ENCODE measurements at places on chromosomes 7 and 10. TPM values are rescaled to one million over a fixed set of nuclear protein-coding genes. Genes with fewer than 3 reads are reported as not detected.
A peak's percentile ranks its signal among the peaks of the same experiment; 100 is the strongest.

Gene TAC1
- total RNA-seq = 0.32 TPM

DNA sequence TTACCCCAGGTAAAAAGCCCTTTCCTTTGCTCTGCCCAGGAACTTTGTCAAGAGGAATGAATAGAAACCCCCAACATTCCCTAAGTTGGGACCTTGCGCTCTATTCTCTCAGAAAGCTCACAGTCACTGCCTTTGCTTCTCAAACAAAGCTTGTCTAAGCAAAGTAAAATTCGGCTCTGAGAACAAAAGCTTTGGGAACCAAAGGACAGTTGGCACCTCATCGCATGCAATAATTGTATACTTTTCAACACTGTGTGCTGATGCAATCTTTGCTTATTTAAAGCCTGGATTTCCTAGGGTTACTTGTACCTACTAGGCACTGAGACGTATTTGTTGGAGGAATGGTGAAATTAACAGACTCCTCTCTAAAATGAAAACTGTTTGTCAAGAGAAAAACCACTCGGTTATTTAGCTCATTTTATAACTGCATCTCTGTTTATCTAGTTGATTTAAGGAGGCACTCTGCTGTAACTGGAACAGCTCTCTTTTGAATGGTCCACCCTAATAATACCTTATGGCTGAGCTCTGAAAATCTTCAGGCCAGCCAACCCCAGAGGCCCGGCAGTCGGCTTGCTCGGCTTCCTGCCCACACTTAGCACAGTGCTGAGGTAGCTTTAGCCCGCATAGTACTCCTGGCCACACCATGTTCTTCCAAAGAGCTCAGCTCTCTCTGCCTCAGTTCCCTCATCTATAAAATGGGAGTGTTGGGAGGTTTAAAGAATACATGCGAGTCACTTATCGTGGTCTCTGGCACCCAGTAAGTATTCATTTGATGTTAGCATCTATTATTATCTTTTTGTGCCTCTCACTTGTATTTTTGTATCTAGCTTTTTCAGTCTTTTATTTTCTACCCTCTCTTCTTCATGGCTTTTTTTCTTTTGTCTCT lies 80.2 kb upstream of the PRR15 start:
- H3K27me3 ChIP-seq = no peaks in the 10 kb centered on the region
- no peaks in the 10 kb centered on the region for H3K36me3 ChIP-seq
- no peak overlapping the region for H3K4me3 ChIP-seq
- no peak for DNase-seq
- H3K27ac ChIP-seq = peak overlapping the region; percentile 4

Gene NEURL1
- 0.16 TPM for total RNA-seq

Gene HOXA10
- 21.1 TPM for total RNA-seq

GRCh38 chr7:13982940-13983677 lies 6.4 kb downstream of the ETV1 start:
- no peaks in the 10 kb centered on the region for H3K4me1 ChIP-seq
- H3K4me3 ChIP-seq = peak overlapping the region; percentile 4
- H3K27ac ChIP-seq = peak overlapping the region; percentile 28
- DNase-seq = no peak
- no peaks in the 10 kb centered on the region for H3K36me3 ChIP-seq
- H3K27me3 ChIP-seq = no peaks in the 10 kb centered on the region

Gene EPHA1
- not detected for total RNA-seq

- no peaks in the 10 kb centered on the region for H3K36me3 ChIP-seq
- no peaks in the 10 kb centered on the region for H3K27me3 ChIP-seq
These were observed 95.0 kb upstream of the POM121L12 start for GRCh38 chr7:52940481-52940880.

- no peak overlapping the region for H3K27ac ChIP-seq
- H3K36me3 ChIP-seq = no peaks in the 10 kb centered on the region
- no peaks in the 10 kb centered on the region for H3K27me3 ChIP-seq
- H3K4me3 ChIP-seq = no peak overlapping the region
- DNase-seq = no peak
These were observed 26.1 kb downstream of the OGDHL start for GRCh38 chr10:49735848-49736563.

GRCh38 chr7:44068054-44068453 lies 2.7 kb upstream of the PGAM2 start:
- no peak overlapping the region for H3K4me3 ChIP-seq
- H3K27ac ChIP-seq = no peak overlapping the region
- no peaks in the 10 kb centered on the region for H3K36me3 ChIP-seq
- no peaks in the 10 kb centered on the region for H3K4me1 ChIP-seq
- DNase-seq = no peak

DNA sequence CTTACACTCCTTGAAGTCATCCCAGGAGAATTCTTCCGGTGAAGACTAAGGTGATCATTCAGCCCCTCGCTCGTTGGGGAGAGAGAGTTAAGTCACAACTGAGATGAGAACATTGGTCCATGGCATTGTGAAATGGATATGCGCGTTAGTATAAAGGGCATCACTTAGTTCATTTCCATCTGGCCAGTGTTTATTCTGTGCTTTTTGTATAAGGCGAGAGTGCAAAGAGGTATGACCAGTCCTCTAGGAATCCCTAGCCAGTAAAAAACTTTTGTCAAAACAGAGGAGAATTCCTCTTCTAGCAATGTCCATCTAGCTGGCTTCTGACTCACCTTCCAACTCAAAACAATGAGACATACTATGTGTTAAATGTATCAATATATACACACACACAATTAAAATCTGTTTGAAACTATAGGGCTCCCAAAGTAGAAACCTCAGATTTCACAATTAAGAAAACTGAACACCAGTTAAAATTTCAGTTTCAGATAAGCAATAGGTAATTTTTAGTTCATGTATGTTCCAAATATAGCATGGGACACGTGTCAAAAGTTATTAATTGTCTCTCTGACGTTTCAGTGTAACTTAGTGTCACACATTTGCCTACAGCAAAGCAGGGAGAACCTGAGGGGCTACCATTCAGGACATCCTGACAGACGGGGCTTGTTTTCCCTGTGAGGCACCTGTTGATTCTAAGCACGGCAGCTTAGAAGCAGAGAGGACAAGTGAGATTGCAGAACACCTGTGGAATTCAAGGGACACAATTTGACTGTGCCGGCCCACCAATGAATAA lies 158.9 kb downstream of the KLF6 start:
- H3K36me3 ChIP-seq = no peaks in the 10 kb centered on the region
- no peaks in the 10 kb centered on the region for H3K27me3 ChIP-seq
- H3K27ac ChIP-seq = no peak overlapping the region
- DNase-seq = no peak
- no peaks in the 10 kb centered on the region for H3K4me1 ChIP-seq
- H3K4me3 ChIP-seq = no peak overlapping the region

Gene ATG9B
- 2.0 TPM for total RNA-seq

DNA sequence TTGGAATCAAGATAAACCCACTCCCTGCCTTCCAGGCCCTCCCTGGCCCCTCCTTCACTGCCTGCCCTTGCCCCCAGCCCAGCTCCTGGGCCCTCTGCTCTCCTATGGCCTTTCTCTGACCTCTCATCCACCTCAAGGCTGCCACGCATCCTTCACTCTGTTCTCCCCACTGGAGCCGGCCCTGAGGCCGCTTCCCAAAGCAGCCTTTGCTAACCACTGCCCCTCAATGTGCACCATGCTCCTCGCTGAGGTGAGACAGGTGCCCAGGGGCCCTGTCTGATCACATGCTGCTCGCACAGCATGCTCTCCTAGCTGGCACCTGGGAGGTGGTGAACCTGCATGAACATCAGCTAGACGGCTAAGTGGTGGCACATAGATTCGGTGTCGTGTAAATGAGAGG lies 138.5 kb upstream of the RET start:
- H3K4me1 ChIP-seq = no peaks in the 10 kb centered on the region
- H3K27ac ChIP-seq = no peak overlapping the region
- peak; percentile 4 for DNase-seq

Gene NRF1
- 29.2 TPM for total RNA-seq

All from breast epithelium (tissue), 4 donors.